Activated CD8-positive, alpha-beta memory T cell treated with anti-CD3 and anti-CD28 coated beads for 4 hours (primary cell): ENCODE measurements at places on chromosomes 1 and 21.

GRCh38 chr1:16050328-16050727 lies 6.7 kb downstream of the CLCNKB start:
- no peak for DNase-seq

DNA sequence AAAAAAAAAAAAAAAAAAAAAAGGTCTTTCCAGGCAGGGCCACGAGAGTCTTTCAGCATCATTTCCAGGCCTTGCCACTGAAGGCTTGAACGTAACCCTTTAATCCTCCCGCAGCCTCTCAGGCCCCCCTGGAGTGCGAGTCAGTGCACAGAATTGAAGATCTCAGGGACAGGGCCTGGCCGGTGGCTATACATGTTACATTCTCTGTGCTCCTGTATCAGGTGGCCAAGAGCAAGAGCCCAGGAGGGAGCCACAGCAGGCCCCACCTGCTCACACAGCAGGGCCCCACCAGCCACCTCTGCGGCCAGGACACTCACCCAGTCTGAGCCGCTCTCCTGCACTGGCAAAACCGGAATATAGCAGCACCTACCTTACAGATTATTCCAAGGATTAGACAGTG lies 34.1 kb upstream of the SLC25A33 start:
- DNase-seq = no peak

GRCh38 chr1:14808768-14809167 lies 210.3 kb downstream of the KAZN start:
- no peak for DNase-seq

DNA sequence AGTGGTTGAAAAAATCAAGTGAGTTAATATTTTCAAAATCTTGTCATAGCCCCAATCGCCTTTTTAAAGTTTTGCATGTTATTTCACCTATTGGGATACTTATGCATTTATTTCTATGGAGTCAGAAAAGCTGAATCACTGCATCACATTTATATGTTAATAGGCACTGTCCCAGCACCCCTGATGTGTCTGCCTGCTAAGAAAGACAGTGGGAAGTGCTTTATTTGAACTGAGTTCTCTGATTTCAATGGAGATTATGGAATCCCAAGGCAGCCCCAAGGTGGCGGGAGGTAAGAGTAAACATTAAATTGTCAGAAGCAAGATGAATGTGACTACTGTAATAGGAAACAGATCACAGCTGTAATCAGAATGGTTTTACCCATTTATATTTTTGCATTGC lies 2225.7 kb downstream of the NCAM2 start:
- DNase-seq = no peak

GRCh38 chr1:212648431-212648830 lies 39.9 kb downstream of the ATF3 start:
- DNase-seq = no peak

DNA sequence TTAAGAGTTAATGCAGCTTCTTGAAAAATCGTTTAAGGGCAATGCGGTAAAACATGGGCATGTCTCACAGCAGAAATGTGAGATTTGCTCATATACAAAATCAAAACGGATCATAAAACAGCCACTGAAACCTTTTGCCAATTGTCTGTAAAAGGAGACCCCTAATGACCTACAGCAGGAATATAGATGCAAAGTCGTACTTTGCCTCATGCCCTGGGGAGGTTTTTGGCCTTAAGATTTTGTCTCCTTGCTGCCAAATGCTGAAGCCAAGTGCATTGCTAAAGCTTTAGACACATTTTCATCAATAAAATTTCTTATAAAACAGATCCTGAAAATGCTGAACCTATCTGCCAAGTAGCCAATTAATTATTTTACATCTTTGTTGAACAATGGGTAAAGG lies 226.9 kb downstream of the TGFB2 start:
- no peak for DNase-seq

- no peak for DNase-seq
Observed at GRCh38 chr1:151693057-151693651, 23.4 kb downstream of the CELF3 start.

GRCh38 chr1:86356247-86356646 lies 39.9 kb downstream of the ODF2L start:
- no peak for DNase-seq

DNA sequence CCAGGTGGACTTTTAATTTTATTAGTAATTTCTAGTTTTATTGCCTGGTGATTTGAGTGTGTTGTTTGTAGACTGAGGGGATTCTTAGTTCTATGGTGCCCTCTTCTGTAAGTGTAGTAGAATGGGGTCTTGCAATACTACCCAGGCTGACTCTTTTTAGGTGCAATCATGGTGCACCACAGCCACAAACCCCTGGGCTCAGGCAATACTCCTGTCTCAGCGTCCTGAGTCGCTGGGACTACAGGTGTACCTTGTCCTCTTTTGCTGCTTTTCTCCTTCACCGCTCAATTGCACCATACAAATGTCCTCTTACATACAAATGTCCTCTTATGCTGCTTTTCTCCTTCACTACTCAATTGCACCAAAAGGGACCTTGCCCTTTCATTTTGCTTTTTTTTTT lies 43.1 kb downstream of the SCP2 start:
- no peak for DNase-seq

DNA sequence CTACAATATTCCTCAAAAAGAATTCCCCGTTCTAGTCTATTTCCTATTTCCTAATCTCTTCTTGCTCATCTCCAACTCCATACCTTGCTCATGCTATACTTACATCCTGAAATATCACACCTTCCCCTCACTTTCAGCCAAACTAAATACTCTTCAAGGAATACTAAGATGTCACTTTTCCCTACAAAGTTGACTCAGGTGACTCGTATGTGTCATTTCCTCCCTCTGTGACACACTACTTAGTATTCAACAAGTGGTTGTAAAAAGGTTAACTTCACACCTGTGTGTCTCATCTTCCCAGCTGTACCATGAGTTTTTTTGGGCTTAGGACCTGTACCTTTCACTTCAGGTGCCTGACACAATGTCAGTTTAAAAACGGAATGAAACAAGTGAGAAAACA lies 81.9 kb upstream of the LBR start:
- no peak for DNase-seq

DNA sequence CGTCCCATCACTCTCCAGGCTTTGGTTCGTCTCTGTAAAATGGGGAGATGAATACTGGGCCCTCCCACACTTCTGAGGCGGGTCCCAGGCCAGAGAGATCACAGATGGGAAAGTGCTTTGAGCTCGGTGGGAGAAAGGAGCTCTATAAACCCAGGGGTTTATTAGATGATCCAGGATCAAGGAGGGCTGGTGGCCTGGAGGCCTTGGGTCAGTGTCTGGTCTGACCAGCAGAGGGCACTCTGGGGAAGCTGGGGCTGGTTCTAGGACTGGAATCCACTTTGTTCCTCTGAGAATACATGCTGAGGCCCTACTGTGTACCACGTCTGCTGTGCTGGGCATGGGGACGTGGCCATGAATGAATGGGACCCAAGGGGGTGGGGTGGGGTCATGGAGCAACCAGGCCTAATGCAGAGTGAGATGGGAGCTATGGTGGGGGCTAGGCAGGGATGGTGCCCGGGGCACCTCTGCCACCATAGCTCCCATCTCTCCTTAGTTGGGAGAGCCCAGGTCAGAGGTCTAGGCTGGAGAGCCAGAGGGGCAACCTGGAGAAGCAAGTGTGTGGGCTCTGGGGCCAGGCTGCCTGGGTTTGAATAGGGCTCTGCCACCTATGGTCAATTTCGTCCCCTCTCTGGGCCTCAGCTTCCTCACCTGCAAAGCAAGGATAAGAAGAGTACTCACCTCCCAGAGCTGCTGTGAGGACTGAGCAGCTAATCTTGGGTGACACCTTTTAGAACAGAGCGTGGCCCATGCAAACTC lies 9.0 kb upstream of the FAM131C start:
- no peak for DNase-seq

DNA sequence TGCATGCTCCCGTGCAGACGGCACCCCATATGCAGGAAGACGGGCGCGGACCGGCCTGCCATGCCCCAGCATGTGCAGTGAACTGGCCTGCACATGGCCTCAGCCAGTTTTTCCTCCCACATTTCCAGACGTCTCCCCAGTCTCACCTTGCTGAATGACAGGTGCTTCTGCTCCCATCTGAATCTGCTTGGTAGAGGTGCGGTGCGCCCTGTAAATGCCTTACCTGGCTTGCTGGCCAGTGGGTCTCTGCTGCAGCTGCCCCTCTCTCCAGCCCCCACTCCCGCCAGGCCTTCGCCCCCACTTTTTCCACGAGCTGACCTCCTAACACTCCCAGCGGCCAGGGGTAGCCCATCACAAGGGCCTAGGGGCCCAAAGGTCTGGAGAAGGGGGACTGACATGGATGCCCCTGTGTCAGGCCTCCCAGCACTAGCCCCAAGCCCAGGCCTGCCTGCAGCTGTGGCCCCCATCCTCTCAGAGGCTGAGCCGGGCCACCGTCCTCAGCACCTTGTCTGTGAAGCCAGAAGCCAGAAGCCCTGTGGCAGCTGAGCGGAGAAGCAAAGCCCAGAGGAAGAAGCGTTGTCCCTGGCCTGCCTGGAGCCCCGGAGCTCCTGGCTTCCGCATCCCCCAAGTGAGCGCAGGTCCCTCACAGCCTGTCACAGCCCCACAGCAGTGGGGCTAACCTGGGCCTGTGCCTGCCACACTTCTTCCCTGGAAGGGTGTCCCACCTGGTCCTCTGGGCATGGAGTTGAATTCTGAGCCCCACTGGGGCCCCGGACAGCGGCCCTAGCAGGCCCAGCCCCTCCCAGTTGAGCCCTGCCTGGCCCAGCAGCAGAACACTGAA lies 3.7 kb upstream of the SLC19A1 start:
- DNase-seq = no peak

- DNase-seq = no peak
Observed at GRCh38 chr1:61993331-61993961, 201.2 kb upstream of the L1TD1 start.

- no peak for DNase-seq
Observed at GRCh38 chr1:9910076-9910422, at the start of gene CTNNBIP1. Gene CTNNBIP1, minus strand, starts transcription at chr1:9910269. Its CDS starts 38,205 bp downstream, at chr1:9872064.

DNA sequence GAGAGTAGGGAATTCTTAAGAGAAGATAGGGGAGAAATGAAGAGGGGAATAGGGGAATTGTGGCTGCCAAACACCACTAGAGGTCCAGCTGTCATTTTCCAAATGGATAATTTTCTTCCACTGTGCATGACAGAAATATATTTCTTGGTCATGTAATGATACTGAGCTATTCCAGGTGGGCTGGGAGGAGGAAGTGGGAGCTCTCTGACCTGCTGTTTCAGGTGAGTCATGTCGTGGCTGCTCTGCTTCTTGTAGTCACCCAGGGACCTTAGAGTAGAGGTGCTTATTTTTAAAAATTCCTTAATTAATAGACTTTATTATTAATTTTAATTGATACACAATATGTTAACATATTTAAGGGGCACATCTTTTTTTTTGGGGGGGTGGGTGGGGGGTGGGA lies 11.9 kb downstream of the PDE4B start:
- DNase-seq = no peak

DNA sequence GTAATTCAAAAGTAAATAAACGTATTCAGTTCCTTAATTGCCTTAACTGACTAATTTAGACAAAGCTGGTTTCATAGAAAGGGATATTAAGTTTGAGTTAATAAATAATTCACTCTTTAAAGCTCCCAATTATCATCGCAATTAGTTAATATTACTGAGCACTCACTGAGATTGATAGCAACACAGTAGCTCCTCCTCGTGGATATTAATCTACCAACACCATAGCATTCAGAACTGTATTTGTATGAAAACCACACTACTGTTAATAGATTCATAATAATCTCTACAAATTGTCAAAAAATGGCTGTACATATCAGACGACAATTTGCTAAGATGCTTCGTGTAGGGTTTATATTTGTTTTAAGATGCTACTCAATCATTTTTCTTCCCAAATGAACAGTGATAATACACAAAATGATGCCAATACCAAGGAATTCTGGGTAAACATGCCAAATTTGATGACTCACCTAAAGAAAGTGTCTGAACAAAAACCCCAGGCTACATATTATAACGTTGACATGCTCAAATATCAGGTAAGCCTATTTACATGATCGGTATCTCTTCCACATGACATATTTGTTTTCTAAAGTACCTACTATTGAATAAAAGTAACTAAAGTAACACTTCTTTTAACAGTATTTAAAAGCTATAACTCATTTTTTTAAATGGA lies 18.8 kb upstream of the DYNLT5 start:
- DNase-seq = no peak
